ENCODE measurements at places on chromosomes 11 and 22.

- DNase-seq, result no peak
Observed at GRCh38 chr11:60905551-60906113, 753 bp downstream of the PRPF19 start.

- DNase-seq, result no peak
Observed at GRCh38 chr11:116422556-116422955, 350.2 kb downstream of the BUD13 start.

GRCh38 chr11:61828379-61828628 lies 204 bp downstream of the FADS2 start:
- DNase-seq, result no peak

GRCh38 chr11:5746614-5747013 lies 7.4 kb upstream of the OR52N4 start:
- no peak for DNase-seq

GRCh38 chr11:101717619-101718018 lies 133.8 kb upstream of the TRPC6 start:
- no peak for DNase-seq

- no peak for DNase-seq
Observed at GRCh38 chr22:38289583-38290082, 16.8 kb upstream of the TMEM184B start.
